Activated CD4-positive, alpha-beta T cell treated with anti-CD3 and anti-CD28 coated beads, Interleukin-2, amount 10 ng/mL, durations not matched to agents 7 days and 5 days (primary cell): ENCODE measurements at places on chromosomes 3 and 15. TPM values are rescaled to one million over a fixed set of nuclear protein-coding genes. Genes with fewer than 3 reads are reported as not detected.

The ANKRD34C gene
- total RNA-seq = not detected

DNA sequence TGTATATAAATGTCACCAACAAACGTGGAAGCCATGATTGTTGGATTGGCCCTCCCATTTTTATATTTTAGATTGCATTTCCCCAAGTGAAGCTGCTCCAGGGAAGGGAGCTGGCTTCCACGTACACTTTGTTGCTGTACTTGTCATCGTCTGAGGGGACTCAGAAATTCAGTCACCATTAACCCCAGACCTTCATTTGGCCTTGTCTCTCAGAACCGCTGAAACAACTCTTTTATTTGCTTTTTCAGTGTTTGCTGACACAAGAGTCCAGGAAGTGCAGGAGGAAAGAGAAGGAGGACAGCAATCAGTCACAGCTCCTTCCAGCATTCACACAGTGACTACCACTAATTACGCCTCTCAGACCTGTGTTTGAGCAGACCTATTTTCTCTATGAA is 276.5 kb downstream of the TBL1XR1 start:
- no peak overlapping the region for H3K4me3 ChIP-seq
- no peaks in the 10 kb centered on the region for H3K4me1 ChIP-seq
- no peak overlapping the region for H3K27ac ChIP-seq
- peaks cover 5% of the 10 kb centered on the region for H3K27me3 ChIP-seq
- DNase-seq = no peak

GRCh38 chr3:100526613-100527346 is 34.4 kb downstream of the TMEM45A start:
- H3K27me3 ChIP-seq = peaks cover 11% of the 10 kb centered on the region
- no peaks in the 10 kb centered on the region for H3K36me3 ChIP-seq
- H3K4me1 ChIP-seq = no peaks in the 10 kb centered on the region
- DNase-seq = no peak

GRCh38 chr3:10775828-10776227 is 40.2 kb upstream of the SLC6A11 start:
- no peak for DNase-seq
- no peaks in the 10 kb centered on the region for H3K4me1 ChIP-seq
- no peaks in the 10 kb centered on the region for H3K27me3 ChIP-seq
- no peaks in the 10 kb centered on the region for H3K36me3 ChIP-seq
- no peak overlapping the region for H3K27ac ChIP-seq

- H3K36me3 ChIP-seq = no peaks in the 10 kb centered on the region
- H3K4me1 ChIP-seq = no peaks in the 10 kb centered on the region
- no peak for DNase-seq
- H3K27ac ChIP-seq = no peak overlapping the region
- H3K4me3 ChIP-seq = no peak overlapping the region
These were observed 446.1 kb upstream of the RARB start for GRCh38 chr3:24981924-24982323.

DNA sequence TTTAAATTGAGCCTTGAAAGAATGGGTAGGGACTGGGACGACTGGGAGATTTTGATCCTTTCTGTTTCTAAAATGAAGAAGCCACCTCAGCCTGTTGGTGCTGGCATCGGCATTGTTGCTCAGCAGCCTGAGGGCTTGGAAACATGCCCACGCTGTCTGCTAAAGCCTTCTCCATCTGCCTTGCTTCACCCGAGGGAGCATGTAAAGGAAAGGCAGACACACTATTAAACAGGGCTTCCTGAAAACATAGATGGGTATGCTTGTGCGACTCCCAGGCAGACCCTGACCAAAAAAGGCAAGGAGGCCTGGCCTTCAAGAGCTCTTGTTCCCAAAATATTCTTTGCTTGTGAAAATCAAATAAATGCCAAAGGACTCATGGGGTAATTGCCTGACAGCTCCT is 84.2 kb upstream of the SLC4A7 start:
- no peak for DNase-seq
- H3K36me3 ChIP-seq = no peaks in the 10 kb centered on the region
- H3K4me3 ChIP-seq = no peak overlapping the region
- H3K27me3 ChIP-seq = no peaks in the 10 kb centered on the region
- H3K27ac ChIP-seq = no peak overlapping the region
- H3K4me1 ChIP-seq = peaks cover 3% of the 10 kb centered on the region

- H3K4me1 ChIP-seq = no peaks in the 10 kb centered on the region
- DNase-seq = no peak
- no peaks in the 10 kb centered on the region for H3K36me3 ChIP-seq
- H3K27ac ChIP-seq = no peak overlapping the region
- H3K27me3 ChIP-seq = peaks cover 3% of the 10 kb centered on the region
These were observed 13.5 kb upstream of the AADAC start for GRCh38 chr3:151800431-151800830.
